Fibroblast of skin of right quadriceps (primary cell): ENCODE measurements at places on chromosomes 4 and X.

DNA sequence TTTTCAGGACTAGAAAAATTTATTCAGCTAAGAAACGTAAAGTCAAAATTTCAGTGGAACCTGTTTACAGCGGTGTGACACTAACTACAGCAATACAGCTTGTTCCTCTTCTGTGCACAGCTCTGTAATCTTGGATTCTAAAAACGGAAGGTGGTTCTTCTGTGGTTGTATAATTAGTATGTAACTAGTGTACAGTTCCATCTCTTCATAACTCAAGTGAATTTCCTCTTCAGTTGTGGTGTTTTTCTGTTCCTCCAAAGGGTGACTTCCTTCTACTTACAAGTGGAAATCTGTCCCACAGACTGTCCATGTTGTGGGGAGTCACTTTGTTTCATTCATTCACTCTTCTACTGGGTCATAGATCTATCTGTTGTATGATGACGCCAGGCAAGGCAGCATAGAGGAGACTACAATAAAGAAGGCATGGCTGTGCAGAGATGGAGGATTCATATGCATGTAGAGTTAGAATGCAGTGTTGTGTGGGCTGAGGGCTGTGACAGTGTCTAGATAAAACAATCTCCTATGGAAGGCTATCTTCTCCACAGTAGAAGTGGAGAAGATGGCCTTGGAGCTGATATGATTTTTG is 5.4 kb downstream of the DAPP1 start:
- DNase-seq: no peak

- no peak for DNase-seq
Observed at GRCh38 chr4:114926583-114926982, 186.8 kb downstream of the NDST4 start.

DNA sequence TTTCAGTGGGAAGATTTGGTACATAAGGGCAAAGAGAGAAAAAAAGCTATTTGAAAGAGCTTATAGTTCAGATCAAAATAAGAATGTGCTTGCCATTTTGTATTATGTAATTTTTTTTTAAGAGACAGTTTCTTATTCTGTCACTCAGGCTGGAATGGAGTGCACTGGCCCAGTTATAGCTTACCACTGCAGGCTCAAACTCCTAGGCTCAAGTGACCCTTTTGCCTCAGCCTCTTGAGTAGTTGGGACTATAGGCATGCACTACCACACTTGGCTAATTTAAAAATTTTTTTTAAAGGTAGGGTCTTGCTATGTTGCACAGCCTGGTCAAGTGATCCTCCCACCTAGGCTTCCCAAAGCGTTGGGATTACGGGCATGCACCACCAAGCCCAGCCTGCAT is 22.2 kb upstream of the USP53 start:
- DNase-seq: no peak

- DNase-seq: no peak
Observed at GRCh38 chr4:150395872-150396271, 186.1 kb upstream of the MAB21L2 start.

GRCh38 chr4:31041385-31041784 is 321.2 kb downstream of the PCDH7 start:
- no peak for DNase-seq

GRCh38 chr4:38576767-38577166 is 87.2 kb upstream of the KLF3 start:
- DNase-seq: no peak

DNA sequence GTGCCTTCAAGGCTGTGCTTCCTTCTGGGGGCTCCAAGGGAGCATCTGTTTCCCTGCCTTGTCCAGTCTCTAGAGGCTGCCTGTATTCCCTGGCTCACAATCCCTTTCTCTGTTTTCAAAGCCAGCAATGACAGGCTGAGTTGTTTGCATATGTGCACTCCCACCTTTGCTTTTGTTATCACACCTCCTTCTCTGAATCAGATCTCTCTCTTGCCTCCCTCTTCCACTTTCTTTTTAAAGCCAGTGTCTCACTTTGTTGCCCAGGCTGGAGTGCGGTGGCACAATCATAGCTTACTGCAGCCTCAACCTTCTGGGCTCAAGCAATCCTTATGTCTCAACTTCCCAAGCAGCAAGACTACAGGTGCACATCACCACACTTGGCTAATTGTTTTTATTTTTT is 37.1 kb upstream of the LEF1 start:
- DNase-seq: no peak
